CD4-positive, alpha-beta T cell treated with Interleukin-6 at 100 ng/mL for 8 hours (primary cell): ENCODE measurements at places on chromosomes 13 and 19.
A peak's percentile ranks its signal among the peaks of the same experiment; 100 is the strongest.

GRCh38 chr19:54333586-54334298, 5.2 kb downstream of the LILRA4 start:
- DNase-seq: no peak

DNA sequence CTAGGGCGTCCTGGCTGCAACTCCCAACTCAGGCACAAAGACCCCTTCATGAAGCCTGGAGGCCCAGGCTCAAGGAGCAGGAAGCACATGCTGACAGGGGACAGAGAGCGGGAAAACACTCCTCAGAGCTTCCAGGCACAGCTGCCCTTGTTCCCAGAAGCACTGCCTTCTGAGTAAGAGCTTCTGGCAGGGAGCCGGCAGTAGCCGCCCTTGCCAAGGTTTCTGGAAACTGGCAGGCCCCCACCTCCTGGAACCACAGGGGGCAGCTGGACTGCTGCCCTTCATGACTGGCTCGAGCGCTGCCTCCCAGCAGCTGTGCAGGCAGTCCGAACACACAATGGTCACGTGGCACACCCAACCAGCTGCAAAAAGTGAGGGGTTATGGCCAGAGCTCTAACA, 33.6 kb upstream of the EPHX3 start:
- DNase-seq: no peak

DNA sequence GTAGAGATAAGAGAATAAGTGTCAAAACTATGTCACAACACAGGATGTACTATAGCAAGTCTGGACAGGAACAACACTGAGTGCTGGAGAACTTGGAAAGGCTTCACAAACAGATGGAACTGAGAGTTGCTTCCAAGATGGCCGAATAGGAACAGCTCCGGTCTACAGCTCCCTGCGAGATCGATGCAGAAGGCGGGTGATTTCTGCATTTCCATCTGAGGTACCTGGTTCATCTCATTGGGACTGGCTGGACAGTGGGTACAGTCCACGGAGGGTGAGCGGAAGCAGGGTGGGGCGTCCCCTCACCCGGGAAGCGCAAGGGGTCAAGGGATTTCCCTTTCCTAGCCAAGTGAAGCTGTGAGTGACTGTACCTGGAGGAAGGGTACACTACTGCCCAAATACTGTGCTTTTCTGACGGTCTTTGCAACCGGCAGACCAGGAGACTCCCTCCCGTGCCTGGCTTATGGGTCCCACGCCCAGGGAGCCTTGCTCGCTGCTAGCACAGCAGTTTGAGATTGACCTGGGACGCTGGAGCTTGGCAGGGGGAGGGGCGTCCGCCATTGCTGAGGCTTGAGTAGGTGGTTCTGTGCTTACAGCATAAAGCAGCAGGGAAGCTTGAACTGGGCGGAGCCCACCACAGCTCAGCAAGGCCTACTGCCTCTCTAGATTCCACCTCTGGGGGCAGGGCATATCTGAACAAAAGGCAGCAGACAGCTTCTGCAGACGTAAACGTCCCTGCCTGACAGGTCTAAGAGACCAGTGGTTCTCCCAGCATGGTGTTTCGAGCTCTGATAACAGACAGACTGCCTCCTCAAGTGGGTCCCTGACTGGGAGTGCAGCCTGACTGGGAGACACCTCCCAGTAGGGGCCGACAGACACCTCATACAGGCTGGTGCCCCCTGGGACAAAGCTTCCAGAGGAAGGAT, 46.0 kb downstream of the USP12 start:
- no peak for DNase-seq

GRCh38 chr13:110455941-110456340, 105.6 kb downstream of the RAB20 start:
- DNase-seq: peak; percentile 56

GRCh38 chr13:113390874-113391497, 27.1 kb upstream of the GRTP1 start:
- no peak for DNase-seq

DNA sequence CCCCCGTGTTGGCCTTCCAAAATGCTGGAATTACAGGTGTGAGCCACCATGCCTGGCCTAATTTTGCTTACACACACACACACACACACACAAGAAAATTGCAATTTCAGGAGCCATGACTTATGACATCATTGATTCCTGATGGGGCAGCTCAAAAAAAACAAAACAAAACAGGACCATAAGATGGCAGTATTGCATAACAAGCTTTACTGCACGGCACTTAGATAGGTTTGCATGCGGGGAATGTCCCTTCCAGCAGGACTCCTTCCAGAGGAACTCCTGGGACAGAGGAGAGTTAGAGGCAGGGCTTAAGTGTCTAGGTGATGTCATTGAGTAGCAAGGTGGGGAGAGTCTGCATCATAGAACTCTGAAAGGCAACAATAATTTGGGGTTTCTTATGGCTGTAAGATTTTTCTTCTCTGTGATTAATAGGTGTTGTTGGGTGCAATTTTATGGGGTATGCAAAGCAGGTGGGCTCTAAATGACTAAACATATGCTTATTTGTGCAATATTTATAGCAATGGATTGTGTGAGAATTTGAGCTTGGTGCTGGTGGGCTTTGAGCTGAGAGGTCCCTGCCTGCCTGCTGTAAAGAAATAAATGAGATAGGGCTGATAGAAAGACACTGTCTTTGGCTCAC, 9.0 kb upstream of the ACSBG2 start:
- DNase-seq: no peak

GRCh38 chr19:55279770-55280643, at the start of gene HSPBP1:
HSPBP1 (minus strand) TSS chr19:55280110; CDS start chr19:55279608, 502 bp downstream.
- DNase-seq: peak; percentile 95

GRCh38 chr13:52723181-52723580, 16.4 kb downstream of the CNMD start:
- no peak for DNase-seq

DNA sequence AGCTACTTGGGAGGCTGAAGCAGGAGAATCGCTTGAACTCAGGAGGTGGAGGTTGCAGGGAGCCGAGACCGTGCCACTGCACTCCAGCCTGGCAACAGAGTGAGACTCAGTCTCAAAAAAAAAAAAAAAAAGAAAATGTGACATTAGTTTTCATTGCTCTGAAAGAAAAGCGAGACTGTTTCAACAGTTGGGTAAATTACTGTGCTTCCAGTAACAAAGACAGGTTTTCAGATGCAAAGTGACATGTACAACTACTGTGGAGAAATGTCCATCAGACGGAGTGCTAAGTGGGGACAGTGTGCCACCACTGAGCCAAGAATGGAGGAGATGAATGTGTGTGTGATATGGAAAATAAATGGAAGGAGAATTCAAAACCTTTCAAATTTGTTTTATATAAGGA, 24.2 kb upstream of the SLC15A1 start:
- DNase-seq: no peak

DNA sequence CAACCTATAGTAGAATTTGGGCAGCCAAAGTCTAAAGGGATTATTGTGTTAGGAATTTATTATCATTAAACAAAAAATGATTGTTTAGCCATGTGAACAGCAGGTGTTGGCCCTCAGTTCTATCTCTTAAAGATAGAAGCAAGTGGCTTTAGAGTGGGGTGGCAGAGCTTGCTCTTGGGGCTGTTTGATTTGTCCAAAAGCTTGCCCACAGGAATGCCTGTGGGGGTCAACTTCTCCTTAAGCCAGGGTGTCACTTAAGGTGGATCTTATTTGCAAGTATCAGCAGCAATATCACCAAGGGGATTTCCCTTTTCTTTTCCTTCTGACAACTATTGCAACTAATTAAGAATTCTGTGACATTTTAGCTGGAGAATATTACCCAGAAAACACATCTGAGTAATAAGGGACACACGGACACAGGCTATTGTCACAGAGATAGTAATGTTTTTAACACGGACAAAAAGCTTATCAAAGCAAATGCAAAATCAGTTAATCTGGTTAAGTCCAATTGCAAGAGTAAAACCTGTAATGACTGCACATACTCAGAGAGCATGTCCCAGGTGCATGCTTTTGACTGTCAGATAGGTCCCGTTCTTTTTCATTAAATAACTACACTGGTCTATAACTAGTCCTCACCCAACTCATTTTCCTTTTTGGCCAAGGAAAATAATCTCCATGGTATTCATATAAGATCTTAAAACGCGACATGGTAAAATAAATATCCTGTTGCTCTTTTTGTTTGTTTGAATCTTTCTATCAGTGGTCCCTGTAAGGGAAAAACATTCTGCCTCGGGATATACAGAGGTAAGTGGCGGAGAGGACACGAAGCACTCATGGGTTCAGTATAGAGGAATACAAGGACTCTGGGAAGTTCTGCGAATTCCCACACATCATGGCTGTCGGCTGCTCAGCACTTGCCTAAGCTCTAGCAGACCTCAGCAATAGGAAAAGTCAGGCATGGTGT, 172.1 kb upstream of the RFC3 start:
- DNase-seq: no peak

DNA sequence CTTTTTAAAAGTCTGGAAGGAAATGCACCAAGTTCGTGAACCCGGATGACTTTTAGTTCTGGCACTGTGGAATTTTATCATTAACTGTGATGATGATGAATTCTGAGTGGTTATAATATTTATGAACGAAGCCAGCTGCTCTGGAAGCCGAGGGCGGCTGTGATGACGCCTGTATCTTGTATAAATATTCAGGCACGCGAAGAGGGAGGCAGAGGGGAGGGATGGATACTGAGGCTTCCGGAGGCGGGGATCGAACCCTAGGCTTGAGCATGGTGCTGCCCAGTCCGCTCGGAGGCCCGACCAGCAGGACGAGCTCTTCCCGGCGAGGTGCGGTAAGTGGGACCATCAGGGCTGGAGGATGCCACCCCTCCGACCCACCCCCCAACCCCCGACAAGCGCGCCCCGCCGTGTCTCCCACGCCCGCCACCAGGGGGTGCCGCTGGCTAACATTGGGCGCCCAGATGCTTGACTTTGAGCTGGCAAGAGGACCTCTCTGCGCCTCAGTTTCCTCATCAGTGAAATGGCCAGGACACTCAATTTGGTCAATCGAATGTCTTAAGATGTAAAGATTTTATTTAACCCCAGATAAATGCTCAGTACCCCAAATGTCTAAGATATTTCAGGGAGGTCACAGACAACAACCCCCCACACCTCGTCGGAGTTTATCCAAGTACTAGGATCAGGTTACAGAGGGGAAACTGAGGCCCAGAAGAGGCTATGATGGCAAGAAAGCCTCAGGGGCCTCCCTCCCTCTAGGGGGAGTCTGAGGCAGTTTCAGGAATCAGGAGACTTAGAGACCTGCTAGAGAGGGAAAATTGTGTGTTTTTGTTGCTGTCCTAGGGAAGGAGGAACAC, 4.5 kb upstream of the RAB3A start:
- no peak for DNase-seq

GRCh38 chr13:102870677-102871415, 25.0 kb downstream of the ERCC5 start:
- DNase-seq: peak; percentile 41

- no peak for DNase-seq
These were observed 302.0 kb downstream of the KLF12 start for GRCh38 chr13:73832128-73832588.

DNA sequence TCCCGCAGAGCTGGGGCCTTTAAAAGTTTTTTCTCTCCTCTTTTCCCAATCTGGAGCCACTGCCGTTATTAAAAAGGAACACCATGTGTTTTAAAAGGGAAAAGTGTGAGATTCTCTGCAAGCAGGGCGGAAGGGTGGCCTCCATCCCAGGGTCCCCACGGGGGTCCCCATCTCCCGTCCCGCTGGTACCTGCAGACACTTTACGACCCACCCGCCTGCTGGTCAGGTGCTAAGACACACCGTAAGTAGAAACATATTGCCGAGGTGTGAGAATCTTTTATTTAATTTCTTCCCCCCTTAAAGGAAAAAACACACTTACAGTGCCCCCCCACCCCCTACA, 1.8 kb downstream of the CRLF1 start:
- DNase-seq: no peak

GRCh38 chr19:39737351-39737750, 478 bp downstream of the CLC start:
- DNase-seq: no peak

DNA sequence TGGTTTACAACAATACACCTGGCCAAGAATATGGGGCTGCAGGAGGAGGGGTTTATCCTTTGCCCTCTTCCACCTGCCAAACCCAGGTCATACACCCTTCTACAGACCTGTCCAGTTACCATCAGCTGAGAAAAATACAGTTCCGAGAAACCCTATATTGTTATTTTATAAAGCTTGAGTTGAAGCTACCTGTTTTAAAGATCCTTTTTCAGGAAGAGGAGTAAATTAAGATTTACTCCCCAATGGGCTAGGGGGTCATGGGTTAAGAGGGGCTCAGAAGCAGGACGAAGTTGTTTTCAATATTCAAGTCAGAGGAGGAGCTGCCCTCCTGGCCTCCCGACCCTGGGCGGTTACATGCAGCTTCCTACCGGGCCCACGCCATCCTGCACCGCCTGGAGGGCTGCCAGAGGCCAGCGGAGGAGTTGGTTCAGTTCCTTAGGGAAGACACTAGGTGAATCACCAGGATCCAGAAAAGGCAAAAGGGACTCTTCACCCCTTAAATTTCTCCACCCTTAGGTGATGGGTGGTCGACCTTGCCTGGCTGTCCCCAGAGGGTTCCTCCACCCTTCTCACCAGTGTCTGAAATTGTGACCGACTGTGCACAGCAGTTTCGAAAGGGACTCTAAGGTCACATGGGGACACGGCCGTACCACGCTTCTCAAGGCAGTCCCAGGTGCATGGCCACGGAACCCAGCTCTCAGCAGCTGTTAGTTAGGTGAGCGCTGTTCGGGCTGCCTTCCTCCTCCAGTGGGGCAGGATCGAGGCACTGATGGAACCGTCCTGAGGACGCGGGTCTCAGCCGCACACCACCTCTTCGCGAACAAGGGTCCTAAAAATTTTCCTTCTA, 1.2 kb downstream of the GJB2 start:
- no peak for DNase-seq

DNA sequence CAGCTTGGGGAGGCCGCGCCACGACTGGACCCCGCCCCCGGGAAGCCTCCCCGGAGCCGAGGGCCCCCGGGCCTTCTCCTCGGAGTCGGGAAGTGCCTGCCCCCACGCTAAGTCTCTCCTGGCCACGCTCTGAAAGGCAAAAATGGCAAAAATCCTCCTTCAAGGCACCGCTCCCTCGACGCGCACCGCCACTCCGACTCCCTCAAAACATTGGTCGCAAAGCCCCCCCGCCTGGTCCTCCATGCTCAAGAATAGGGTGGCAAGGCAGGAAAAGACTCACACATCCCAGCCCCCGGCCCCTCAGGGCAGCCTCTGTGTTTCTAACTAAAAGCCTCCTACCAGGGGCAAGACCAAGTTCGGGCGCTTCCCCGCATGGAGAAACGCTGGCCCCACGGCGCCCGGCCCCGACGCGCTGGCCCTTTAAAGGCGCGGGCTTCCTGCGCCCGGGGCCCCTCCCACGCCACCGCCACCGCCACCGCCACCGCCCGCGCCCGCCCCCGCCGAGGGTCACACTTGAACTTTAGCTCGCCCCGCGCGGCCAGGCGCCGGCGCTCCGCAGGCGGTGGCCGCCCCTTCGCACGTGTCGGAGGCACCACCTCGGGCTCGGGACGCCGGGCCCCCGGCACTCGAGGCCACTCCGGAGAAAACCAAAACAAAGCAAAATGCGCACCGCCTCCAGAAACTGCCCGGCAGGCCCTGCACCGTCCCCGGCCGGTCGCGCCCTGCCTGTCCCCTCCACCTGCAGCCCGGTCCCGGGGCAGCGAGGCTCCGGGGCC, 1.9 kb downstream of the FOXO1 start:
- peak; percentile 50 for DNase-seq

DNA sequence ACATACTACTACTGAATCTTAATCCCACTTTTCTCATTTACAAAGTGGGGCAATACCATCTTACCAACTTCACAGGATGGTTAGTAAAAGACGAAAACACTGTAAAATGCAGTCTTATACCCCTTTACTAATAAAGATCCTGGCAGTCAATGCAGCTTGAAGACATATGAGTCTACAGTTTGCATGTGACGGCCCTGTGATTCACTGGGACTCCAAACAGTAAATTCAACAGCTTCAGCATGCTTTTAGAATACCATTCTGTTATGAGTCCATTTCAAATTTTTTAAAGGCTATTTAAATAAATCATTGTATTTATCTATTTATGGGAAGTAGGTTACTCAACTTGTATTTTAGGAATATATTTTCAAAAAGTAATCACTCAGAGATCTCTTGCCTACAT, 629.1 kb downstream of the LIG4 start:
- no peak for DNase-seq
